NCI-H2081 treated with DMSO at 0.1 percent for 48 hours (cell line): ENCODE measurements at places on chromosomes 12 and 14.

GRCh38 chr12:57715786-57716185 lies 21.9 kb downstream of the OS9 start:
- DNase-seq, result no peak

- no peak for DNase-seq
Measured at GRCh38 chr12:50057000-50057841, at the start of gene ASIC1. Gene ASIC1 (plus strand): TSS chr12:50057596. CDS start chr12:50058767, 1,171 bp downstream.

- DNase-seq, result no peak
Measured at GRCh38 chr14:99254328-99255009, 17.5 kb downstream of the BCL11B start.

DNA sequence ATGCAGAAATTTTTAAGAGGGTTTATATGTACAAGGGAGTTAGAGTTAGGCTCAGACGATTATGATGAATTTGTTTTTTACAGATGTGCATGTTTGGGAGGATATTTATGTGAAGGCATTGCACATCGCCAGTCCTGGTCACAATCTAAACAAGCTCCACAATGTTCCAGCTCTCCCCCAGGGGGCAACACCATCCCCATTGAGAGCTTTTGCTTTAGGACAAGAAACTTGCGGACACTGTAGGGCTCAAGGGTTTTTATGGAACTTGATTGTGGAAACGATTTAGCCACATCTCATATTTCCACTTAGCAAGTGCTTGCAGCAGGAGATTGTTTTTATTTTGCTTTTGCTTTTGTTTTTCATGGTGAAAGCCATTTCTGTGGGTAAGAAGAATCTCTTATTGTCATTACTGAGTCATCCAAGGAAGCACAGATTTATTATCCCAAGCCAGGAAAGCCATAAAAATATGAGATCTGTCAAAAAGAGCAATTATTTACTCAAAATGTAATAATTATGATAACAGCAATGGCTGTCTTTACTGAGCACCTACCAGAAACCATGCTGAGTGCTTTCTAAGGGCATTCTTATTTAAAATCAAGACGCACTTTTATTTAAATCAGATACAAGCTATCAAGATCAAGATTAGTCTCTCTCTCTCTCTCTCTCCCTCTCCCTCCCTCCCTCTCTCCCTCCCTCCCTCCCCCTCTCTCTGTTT lies 276.7 kb upstream of the SRRM4 start:
- DNase-seq, result no peak

GRCh38 chr12:38907201-38907923 lies 2.0 kb upstream of the CPNE8 start:
- DNase-seq, result no peak

GRCh38 chr12:42857106-42857505 lies 267.6 kb upstream of the PRICKLE1 start:
- no peak for DNase-seq

- DNase-seq, result no peak
Measured at GRCh38 chr12:49534731-49535278, 4.0 kb upstream of the KCNH3 start.

GRCh38 chr14:67477926-67478799 lies 10.4 kb downstream of the TMEM229B start:
- DNase-seq, result no peak
